ENCODE measurements at places on chromosomes 7 and 10.

GRCh38 chr7:45525057-45525456 is 49.1 kb upstream of the ADCY1 start:
- DNase-seq = no peak

DNA sequence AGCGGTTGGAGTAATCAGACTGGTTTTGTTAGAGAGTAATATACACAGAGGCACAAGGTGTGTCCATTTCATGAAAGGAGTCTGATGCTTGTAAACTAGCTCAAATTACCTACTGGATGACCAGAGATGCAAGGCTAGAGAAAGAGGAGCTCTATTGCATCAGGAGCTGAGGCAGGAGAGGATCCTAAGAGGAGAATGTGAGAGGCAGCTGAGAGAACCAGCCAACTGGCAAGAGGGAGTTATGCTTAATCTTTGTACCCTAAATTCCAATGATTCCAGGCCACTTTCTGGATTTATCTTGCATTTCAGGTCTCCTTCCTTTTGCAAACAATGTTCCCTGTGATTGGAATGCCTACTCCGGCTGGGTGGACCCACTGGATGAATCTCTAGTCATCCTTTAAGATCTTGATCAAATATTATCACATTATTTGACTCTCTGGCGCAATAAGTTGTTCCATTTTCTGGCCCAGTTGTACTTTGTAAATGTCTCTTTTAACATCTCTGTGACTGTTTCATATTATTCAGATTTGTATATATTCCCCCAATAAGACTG is 57.5 kb upstream of the PTPN12 start:
- DNase-seq = no peak

- DNase-seq = no peak
Measured at GRCh38 chr10:87038286-87038717, 18.2 kb downstream of the FAM25A start.

GRCh38 chr7:32594965-32595490 is 99.7 kb downstream of the AVL9 start:
- no peak for DNase-seq

GRCh38 chr7:45203936-45204445 is 46.4 kb downstream of the RAMP3 start:
- no peak for DNase-seq
